ENCODE measurements at places on chromosomes 3 and 15. TPM values are rescaled to one million over a fixed set of nuclear protein-coding genes. Genes with fewer than 3 reads are reported as not detected.

The TUBGCP4 gene
- 8.1 TPM for total RNA-seq

The RTP1 gene
- not detected for total RNA-seq

The BTLA gene
- not detected for total RNA-seq

The SAXO2 gene
- total RNA-seq, result 2.2 TPM

The GNAT1 gene
- not detected for total RNA-seq

The BNC1 gene
- total RNA-seq, result 0.72 TPM

The ZBBX gene
- total RNA-seq, result not detected

The AMOTL2 gene
- 52.4 TPM for total RNA-seq
